ENCODE measurements at places on chromosomes 13 and 19.

GRCh38 chr19:42193706-42194105 lies 23.8 kb downstream of the DEDD2 start:
- no peak for DNase-seq

GRCh38 chr19:33554821-33555220 lies 33.2 kb upstream of the PEPD start:
- no peak for DNase-seq

DNA sequence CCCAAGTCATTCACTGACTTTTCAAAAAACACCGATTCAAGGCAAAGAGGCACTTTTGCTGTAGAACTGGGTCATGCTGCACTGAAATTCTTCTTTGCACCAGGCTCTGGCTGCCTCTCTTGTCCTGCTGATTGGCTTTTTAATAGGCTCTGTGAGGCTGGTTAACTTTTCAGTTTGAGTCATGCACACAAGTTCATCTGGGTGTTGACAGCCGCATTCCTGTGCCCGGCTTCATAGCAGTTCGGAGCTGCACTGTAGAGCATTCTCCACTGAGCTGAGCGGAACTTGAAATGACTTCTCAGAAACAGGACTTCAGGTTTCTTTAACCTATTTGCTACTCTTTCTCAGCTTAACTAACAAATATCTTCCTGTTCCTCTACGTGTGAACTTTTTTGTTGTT lies 978.3 kb downstream of the UQCRFS1 start:
- DNase-seq: peak; percentile 3

- peak; percentile 47 for DNase-seq
Measured at GRCh38 chr19:1929021-1929742, 11.8 kb upstream of the CSNK1G2 start.

DNA sequence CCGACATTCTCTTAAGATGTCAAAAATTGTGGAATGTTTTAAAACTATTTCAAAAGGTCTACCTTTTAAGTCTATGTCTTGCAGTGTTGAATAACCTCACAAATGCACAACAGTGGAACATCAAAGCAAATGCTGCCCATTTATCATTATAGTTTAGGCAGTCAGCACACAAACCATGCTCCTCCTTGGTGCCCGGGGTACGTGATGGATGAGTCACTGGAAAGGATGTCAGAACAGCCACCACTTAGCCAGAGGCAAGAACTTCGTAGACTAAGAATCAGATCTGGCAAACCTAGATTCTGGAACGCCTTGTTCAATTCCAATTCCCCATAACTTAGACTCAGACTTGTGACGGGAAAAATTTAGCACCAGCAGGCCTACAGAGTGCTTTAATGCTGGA lies 343.6 kb downstream of the FGF9 start:
- DNase-seq: no peak

Data from foreskin fibroblast (primary cell).